ENCODE measurements at places on chromosomes 12 and 14. TPM values are rescaled to one million over a fixed set of nuclear protein-coding genes. Genes with fewer than 3 reads are reported as not detected.

Gene NID2
- 18.2 TPM for polyA plus RNA-seq

Gene SLCO1A2
- polyA plus RNA-seq: not detected

Gene ACOT6
- polyA plus RNA-seq: 0.54 TPM

Gene CISTR
- polyA plus RNA-seq: not detected

Gene CCDC38
- not detected for polyA plus RNA-seq

Gene KRT77
- polyA plus RNA-seq: 0.86 TPM

Gene CEBPE
- polyA plus RNA-seq: not detected

Gene KLRD1
- 0.72 TPM for polyA plus RNA-seq

Gene HOXC12
- polyA plus RNA-seq: not detected

DNA sequence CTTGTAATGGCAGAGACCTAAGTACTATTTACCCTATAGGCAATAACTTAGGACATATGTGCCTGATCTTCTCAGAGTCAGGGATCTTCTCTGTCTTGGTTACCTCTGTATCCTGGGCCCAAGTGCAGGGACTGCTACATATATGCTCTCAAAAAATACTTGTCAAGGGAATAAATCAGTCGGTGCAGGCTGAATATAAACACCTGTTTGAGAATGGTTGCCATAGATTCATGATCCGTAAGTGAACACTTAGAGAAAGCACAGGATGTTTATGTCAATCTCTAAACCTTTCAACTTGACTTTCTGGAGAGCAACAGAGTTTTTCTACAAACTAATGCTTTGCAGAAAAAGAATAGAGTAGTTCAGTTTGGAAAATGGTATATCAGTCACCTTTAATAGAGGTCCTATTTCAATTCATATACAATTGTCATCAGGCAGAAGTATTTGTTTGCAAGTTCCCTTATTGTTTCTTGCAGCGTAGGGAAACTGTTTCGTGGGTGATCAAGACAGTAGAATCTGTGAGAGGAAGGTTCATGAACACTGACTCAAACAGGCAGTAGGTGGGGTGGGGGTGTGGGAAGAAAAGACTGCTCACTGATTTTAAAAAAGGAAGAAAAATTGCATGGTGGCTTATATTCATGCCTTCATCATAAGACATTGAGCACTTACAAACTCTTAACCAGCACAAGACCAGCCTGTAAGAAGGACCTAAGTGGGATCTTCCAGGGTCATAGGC lies 6.0 kb upstream of the UBE2N start:
- H3K27ac ChIP-seq: no peak overlapping the region
- DNase-seq: no peak
- no peak overlapping the region for H3K4me3 ChIP-seq

DNA sequence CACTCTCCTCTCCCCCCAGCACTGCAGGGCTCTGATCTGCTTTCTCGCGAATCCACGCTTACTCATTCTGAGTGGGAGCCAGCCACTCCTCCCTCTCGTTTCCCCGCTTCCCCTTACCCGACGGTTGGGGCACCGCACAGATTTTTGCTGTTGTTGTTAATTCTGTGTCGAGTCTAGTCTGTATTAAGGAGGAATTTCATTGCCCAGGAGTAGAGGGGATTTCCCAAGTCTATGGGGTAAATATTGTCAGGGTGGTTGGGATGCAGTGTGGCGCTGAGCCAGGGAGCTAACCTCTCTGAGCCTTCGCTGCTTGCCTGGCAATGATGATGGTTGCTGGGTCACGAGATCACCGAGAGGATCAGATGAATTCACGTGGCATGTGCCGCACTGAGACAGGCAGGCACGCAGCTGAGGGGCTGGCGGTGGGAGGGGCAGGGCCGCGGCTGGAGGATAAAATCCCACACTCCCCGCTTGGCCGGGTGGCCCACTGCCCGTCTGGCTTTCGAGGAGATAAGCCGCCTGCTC lies 18.5 kb downstream of the NCOR2 start:
- H3K4me1 ChIP-seq: peaks cover 2% of the 10 kb centered on the region
- H3K27ac ChIP-seq: no peak overlapping the region
- no peak overlapping the region for H3K4me3 ChIP-seq

- H3K4me1 ChIP-seq: no peaks in the 10 kb centered on the region
- no peak overlapping the region for H3K27ac ChIP-seq
- no peaks in the 10 kb centered on the region for H3K27me3 ChIP-seq
- no peak overlapping the region for H3K4me3 ChIP-seq
- DNase-seq: no peak
- no peaks in the 10 kb centered on the region for H3K36me3 ChIP-seq
These were observed 271.6 kb downstream of the NPAS3 start for GRCh38 chr14:33210311-33210710.

DNA sequence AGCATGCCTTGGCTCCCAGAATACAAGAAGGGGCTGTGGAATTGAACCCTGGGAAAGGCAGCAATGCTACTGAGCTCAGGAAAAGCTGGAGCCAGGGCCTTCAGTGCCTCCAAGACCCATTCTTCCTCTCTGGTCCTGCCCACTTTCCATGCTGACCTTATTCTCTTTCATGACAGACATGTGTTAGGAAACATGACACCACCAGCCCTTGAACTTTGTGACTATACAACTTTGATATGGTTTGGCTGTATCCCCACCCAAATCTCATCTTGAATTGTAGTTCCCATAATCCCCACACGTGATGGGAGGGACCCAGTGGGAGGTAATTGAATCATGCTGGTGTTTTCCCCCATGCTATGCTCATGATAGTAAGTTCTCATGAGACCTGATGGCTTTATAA lies 408.2 kb downstream of the DPF3 start:
- no peaks in the 10 kb centered on the region for H3K36me3 ChIP-seq
- H3K27ac ChIP-seq: no peak overlapping the region
- H3K4me1 ChIP-seq: no peaks in the 10 kb centered on the region
- no peak overlapping the region for H3K4me3 ChIP-seq
- H3K27me3 ChIP-seq: no peaks in the 10 kb centered on the region

GRCh38 chr12:55708695-55709233 lies 1.1 kb upstream of the ITGA7 start:
- no peak for DNase-seq
- no peak overlapping the region for H3K27ac ChIP-seq
- H3K27me3 ChIP-seq: no peaks in the 10 kb centered on the region

DNA sequence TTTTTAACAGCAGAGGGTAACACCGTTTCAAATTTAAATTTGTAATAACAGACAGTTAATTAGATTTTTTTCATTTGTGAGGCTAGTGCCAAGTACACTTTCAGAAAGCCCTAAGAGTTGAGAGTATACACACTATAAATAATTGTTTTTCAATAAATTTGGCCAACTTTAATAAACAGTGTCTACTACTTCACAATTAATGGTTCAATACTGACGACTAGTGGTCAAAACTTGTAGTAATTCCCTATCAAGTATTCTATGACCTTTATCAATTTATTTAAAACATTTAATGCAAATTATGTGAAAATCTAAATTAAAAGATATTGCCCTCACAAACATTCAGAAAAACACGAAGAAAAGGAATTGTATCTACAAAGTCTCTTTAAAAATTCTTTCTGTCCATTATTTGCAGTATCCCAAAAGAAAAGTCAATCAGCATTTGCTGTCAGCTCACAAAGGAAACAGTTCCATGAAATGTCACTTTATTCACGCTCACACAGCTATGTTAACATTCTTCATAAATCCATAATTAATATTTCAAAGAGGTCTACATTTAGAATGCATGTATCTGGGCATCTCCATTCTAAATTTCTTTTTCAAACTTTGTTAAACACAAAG lies 91.2 kb downstream of the CEP128 start:
- no peaks in the 10 kb centered on the region for H3K36me3 ChIP-seq
- no peaks in the 10 kb centered on the region for H3K4me1 ChIP-seq
- peak; percentile 36 for DNase-seq

- no peak overlapping the region for H3K27ac ChIP-seq
- H3K27me3 ChIP-seq: no peaks in the 10 kb centered on the region
- no peak for DNase-seq
- no peaks in the 10 kb centered on the region for H3K4me1 ChIP-seq
These were observed 51.3 kb downstream of the SERPINA3 start for GRCh38 chr14:94663538-94663937.

DNA sequence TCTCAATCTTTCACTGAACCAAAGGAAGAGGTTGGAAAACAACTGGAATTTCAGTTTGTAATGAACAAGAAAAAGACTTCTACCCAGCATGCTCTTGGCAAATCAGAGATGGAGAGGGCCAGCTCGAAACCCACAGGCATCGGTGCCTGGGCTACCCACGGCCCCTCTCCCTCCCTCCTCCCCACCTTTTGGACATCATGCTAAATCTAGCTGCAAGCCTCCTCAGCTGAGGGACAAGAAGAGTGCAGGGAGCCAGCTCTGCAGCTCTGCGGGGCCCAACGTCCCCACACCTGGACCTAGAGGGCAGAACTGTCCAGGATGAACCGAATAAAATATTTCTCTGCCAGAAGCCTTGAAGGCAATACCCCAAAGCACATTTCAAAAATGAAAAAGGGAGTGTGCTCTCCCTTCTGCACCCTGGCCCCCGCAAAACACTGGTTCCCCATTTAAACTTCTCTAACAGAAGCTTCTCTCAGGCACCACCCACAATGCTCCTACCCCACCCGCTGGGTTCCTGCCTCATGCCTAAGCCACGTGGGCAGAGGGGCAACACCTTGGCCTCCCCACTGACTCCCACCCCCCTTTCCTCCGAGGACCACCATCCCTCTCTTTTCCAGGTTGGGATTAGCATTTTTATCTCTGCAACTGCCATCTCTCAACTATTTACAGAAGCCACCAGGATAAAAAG lies 8.2 kb downstream of the CAMKK2 start:
- no peaks in the 10 kb centered on the region for H3K27me3 ChIP-seq
- no peaks in the 10 kb centered on the region for H3K36me3 ChIP-seq
- H3K27ac ChIP-seq: peak overlapping the region; percentile 58
- no peak for DNase-seq
- no peaks in the 10 kb centered on the region for H3K4me1 ChIP-seq

DNA sequence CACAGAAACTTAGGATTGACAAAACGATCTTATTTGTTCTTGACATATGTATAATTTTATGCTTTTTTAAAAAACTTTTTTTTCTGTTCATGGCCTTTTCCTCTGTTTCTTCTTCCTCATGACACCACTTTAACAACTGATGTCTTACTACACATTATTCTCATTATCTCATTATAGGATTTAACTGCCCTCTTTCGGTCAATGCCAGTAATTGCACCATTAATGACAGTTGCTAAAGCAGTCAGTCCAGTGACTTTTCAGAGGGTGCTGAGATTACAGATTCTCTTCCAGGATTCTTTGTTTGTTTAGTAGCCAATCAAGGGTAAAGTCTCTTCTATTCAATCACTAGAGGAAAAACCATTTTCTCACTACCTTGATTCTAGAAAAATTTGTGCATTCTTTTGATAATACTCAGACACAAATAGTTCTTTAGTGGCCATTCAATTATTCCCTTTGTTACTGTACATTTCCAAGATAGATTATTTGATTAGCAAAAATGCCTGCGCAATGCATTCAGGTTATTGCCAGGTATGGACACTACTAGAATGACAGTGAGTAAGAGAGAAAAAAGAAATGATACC lies 50.1 kb downstream of the KLRG1 start:
- no peaks in the 10 kb centered on the region for H3K36me3 ChIP-seq
- no peaks in the 10 kb centered on the region for H3K27me3 ChIP-seq
- H3K4me3 ChIP-seq: no peak overlapping the region
- peak; percentile 67 for DNase-seq
- no peak overlapping the region for H3K27ac ChIP-seq
- H3K4me1 ChIP-seq: no peaks in the 10 kb centered on the region

DNA sequence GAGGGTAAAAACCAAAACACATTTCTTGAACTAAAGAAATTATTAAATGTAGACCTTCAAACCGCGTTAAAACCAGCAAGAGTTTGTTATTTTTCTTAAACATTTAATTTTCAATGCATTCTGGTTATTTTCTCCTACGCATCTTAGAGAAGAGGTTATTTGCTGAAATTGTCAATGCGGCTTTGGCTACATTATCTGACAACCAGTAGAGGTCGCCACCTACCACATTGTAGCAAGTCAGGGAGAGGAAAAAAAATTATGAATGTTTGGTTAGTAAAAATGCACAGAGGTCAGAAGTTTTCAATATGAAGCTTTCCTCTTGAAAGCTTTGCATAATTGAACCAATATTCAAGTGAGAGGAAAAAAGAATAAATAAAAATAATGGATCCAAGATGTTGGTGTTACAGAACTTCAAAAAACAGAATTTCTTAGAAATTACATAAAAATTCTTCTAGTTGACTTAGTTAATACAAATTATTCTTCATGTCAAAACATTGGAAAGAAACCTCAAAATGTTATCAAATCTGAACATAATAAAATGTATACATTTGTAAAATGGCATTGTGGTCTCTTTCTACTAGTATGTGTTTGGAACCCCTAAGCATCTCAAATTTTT lies 159.4 kb upstream of the TMTC2 start:
- H3K4me1 ChIP-seq: peaks cover 7% of the 10 kb centered on the region
- no peak overlapping the region for H3K27ac ChIP-seq
- H3K4me3 ChIP-seq: no peak overlapping the region
- DNase-seq: peak; percentile 48
- no peaks in the 10 kb centered on the region for H3K27me3 ChIP-seq

DNA sequence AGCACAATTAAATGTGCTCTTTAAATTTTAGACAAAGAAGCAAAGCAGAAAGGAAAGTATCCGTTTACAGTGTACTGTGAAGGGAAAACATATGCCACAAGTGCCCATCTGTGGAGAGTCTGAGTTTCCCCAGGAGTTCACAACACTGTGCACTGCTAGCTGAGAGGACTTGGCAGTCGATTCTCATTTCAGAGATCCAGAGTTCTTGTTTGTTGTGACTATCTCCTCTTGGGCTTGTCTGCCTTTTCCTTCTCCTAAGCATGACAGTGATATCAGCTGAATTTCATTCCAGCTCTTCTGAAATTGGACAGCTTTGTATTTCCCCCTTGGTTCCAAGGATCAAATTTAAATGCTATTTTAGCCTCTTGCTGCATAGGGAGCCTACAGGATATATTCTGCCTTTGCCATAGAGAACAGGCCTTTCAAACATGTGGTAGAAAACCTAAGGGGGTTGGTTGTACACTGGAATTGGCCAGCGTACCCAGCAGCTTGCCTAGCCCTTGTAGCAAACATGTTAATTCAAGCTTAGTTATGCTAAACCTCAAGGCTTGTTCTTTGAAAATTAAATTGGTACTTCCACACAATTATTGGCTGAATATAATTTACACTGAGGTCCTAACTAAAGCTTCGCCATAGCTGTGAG lies 259.2 kb upstream of the NOVA1 start:
- H3K36me3 ChIP-seq: no peaks in the 10 kb centered on the region
- H3K4me1 ChIP-seq: no peaks in the 10 kb centered on the region
- no peak overlapping the region for H3K27ac ChIP-seq
- H3K4me3 ChIP-seq: no peak overlapping the region
- no peaks in the 10 kb centered on the region for H3K27me3 ChIP-seq

DNA sequence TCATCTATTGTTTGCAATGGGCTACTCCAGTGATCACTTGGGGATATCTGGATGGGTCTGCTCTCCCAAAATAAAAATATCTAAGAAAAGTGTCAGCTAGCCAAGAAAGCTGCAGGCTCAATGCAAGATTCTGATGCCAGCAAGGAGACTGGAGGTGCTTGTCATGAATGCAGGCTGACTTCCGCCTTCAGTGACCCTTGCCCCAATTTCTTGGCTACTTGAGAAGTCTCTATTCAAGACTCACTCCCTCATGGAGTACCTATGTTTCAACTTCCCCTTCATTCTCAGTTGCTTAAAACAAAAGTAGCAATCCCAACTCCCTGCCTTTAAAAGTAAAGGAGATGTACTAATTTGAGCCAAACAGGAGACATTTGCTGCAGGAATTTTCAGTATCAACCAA lies 123.9 kb downstream of the GPR65 start:
- peaks cover 4% of the 10 kb centered on the region for H3K4me1 ChIP-seq
- no peaks in the 10 kb centered on the region for H3K27me3 ChIP-seq
- no peaks in the 10 kb centered on the region for H3K36me3 ChIP-seq
- no peak overlapping the region for H3K27ac ChIP-seq

- no peak for DNase-seq
- H3K27ac ChIP-seq: no peak overlapping the region
- H3K36me3 ChIP-seq: peaks cover 25% of the 10 kb centered on the region
- no peak overlapping the region for H3K4me3 ChIP-seq
- H3K27me3 ChIP-seq: no peaks in the 10 kb centered on the region
These were observed 7.5 kb downstream of the TMED2 start for GRCh38 chr12:123591702-123592481.

Measured in small intestine (tissue), 16 donors.